Calu3 (cell line): ENCODE measurements at places on chromosomes 1 and 21.

DNA sequence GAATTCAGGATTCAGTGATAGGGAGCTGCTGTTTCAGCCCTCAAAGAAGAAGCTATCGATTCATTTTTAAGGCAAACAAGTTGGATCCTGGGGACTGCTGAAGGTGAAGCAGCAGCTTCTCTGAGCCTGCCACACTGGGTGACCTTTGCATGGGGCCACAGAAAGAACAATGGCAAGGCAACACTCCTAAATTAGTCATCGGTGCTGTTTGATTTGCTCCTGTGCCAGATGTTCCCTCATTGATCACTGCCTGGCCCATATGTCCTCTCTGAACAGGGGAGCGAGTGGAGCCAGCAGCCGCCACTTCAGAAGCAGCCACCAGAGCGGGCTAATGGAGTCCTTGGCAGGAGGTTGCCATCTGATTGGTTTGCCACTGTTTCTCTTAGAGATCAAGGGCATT lies 391.5 kb downstream of the NTNG1 start:
- no peak for DNase-seq

DNA sequence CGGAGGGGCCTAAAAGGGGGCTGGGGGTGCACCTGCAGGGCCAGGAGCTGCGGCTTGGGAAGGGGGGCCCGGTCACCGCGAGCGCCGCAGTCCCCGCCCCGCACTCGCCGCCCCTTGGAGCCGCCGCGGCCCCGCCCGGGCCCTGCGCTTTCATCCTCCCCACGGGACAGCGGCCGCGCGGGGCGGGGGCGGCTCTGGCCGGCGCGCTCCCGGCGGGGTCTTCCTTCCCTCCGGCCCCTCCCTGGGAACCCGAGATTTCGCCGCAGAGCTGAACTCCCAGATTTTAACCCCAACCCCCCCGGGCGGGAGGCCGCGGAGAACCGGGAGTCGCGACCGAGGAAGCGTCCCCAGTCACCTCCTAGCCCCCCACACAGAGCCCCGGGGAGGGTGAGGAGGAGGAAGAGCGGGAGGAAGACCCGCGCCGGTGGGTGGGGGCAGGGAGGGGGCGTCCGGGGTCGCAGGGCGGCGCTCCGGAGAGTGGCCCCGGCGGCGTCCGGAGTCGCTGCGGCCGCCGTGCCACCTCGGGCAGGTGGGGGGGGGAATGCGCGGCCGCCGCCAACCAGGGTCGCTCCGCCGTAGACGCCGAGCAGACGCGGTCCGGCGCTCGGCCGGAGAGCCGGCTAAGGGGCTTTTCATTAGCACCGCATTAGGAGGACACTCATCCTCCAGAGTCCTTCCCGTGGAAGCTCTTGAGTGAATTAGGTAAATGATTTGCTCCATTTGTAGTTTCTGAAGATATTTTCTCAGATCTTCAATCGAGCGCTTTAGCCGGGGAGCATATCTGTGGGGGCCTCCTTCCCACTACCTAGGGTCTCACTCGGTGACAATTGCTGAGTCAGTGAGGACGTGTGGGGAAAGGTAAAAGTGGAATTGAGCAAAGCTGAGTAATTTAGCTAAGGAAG lies 31.6 kb upstream of the NFIA start:
- DNase-seq: peak; percentile 43

DNA sequence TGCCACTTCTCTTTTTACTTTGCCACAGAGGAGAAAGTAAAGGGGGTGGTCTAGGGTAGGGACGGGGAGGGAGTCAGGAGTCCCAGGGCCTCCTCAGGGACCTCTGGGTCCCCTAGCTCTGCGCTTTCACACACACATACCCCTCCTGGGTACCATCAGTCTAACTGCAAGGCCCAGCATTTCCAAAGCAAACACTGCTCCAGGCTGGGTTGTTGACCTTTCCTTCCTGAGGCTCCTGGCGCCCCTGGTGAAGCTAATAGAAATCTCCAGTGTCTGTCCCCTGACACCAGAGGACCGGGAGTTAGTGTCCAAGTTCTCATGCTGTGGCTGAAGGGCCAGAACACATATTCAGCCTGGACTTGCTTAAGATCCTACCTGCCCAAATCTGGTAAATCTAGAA lies 3.9 kb downstream of the TMEM63A start:
- no peak for DNase-seq

DNA sequence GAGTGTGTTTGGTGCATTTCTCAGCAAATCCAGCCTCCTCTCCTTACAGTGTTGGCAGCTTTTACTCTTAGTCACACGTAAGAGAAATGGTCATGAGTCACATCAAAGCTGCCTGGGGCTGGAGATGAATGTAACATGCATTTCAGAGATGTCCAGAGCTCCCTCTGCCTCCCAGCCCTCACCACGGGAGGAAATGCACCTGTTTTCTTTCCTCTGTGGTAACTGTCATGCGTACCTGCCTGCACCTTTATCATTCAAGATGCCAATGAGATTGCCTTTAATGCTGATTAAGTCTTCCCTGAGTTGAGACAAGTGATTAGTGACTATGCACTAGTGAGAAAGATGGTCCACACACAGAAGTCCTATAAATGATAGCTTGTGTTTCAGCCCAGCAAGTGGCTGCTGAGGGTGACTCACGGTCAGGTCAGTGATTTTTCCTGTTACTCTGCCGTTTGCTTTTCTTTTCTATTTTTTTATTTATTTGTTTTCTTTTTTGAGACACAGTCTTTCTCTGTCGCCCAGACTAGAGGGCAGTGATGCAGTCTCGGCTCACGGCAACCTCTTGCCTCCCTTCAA lies 277.3 kb upstream of the FMN2 start:
- peak; percentile 69 for DNase-seq

DNA sequence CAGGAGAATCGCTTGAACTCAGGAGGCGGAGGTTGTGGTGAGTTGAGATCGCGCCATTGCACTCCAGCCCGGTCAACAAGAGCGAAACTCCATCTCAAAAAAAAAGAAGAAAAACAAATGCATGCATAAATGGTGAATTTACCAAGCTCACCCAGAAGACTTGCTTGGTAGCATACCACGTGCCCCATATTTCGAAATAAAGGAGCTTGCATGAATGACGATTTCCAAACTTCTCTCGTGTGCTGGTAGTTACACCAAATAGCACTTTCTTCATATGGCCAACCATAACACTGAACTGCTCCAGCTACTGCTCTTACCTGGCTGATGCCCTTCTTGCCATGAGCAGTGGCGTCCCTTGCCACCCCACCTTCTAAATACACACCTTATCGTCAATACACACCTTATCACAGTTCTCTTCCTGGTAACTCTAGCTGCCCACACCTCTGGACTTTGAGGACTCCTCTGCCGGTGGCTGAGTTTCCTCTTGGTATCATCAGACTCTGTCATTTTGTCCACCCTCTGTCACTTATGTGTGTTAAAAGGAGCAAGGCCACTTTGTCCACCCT lies 2.8 kb downstream of the DOP1B start:
- DNase-seq: no peak

- no peak for DNase-seq
Observed at GRCh38 chr1:240284656-240285414, 193.2 kb downstream of the FMN2 start.

- DNase-seq: no peak
Observed at GRCh38 chr1:178483251-178483957, 13.4 kb downstream of the CLEC20A start.

GRCh38 chr1:61247881-61248752 lies 165.8 kb downstream of the NFIA start:
- DNase-seq: no peak

GRCh38 chr1:90876101-90876500 lies 145.7 kb downstream of the ZNF644 start:
- no peak for DNase-seq

GRCh38 chr1:27318596-27318995 lies 3.4 kb upstream of the TMEM222 start:
- DNase-seq: no peak

DNA sequence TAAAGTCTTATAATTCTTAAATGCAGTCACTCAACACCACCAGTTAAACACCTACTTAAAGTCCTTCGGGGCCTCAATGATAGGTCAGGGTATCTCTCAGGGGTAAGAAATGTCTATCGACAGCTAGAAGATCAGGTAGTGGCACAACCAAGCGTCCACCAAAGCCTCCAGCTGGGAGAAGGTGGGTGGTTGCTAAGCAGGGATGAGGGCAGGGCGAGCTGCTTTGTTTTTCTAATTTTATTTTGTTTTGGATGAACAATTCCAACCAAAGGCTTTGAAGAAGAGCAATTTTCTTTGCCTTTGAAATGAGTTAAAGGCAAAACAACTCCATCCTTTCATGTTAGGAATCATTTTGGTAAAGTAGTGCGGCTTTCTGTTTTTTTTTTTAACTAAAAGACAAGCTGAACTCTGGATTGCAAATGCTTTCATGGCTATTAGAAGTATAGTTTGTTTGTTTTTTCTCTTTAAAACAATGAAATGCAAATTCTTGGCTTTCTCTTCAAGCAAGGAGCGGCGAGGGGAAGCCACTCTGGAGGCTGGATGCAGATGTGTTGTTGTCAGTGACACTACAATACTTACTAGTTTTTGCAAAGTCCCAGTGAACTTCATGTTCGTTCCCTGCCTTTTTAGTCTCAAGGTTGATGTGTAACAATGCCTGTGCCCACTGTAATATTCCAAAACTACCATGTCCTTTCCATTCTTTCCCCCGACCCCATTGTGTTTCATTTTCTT lies 106.0 kb downstream of the MRPS6 start:
- no peak for DNase-seq

DNA sequence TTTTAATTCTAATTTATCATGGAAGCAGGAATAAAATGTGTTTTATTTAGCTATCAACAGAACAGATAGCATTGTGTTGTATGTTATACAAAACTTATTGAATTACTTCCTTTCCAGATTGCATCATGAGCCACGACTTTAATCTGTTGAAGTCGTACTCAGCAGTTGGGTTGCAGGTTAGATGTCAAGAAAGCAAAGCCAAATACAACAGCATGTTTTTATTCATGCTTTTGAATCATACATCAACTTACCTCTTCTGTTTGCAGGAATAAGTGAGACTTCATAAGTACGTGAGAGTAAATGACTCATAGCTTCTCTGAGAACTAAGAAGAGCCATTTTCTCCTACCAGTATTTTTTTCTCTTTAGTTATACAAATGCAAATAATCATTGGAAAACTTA lies 110.8 kb upstream of the ADGRL4 start:
- no peak for DNase-seq

- DNase-seq: no peak
Observed at GRCh38 chr1:66137235-66137634, 344.5 kb downstream of the PDE4B start.

DNA sequence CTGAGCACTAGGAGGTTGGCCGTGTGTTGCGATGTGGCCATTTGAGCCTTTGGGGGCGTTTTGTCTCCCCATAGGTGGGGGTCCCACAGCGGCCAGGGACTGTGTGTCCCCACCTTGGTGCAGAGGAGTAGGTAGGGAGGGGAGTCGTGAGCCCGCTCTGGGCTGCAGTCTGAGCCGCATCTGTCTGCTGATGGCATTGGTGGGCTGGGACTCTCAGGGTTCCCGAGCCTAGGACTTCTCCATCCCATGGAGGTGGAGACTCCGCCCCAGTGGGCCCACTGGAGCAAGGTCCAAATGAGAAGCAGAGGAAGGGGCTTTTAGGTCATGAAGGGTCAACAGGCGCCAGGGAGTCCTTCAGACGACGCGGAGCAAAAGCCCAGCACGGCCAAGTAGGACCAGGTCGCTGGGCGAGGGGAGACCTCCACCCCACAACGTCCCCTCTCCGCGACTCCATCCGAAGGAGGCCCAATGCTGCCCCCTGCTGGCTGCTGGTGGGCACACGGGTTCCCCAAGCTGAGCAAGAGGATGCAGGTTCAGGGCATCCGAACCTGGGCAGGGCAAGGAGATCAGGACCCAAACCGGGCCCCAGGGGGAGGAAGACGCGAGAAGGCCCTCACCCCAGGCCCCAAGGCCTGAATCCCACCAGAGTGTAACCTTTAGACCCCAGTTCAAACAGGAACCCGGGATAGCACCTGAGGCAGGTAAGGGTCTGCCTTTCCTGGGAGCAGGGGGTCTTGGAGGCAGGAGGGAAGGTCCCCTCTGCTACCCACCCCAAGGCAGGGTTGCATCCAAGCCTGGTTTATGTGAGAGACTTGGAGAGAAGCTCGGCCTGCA lies 14.9 kb downstream of the TTC34 start:
- peak; percentile 42 for DNase-seq

DNA sequence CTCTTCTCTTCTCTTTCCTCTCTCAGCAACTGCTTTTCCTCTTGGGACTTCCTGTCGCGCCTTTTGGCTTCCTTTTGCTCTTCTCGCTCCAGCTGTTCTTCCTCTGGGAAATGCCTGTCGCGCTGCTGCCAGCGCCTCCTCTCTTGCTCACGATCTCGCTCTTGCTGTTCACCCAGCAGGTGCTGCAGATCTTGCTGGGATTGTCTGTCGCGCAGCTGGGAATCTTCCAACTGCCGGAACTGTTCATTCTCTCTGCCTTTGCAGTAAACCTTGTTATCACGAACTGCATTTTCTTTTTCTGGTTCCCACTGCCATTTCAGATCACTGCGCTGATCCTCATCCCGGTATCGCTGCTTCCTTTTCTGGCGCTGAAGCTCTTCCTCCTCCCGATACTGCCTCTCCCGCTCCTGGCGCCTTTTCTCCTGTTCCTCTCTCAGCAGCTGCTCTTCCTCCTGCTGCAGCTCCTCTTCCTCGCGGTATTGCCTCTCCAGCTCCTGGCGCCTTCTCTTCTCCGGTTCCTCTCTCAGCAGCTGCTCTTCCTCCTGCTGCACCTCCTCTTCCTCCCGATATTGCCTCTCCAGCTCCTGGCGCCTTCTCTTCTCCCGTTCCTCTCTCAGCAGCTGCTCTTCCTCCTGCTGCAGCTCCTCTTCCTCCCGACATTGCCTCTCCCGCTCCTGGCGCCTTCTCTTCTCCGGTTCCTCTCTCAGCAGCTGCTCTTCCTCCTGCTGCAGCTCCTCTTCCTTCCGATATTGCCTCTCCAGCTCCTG lies 5.8 kb downstream of the TCHH start:
- no peak for DNase-seq

DNA sequence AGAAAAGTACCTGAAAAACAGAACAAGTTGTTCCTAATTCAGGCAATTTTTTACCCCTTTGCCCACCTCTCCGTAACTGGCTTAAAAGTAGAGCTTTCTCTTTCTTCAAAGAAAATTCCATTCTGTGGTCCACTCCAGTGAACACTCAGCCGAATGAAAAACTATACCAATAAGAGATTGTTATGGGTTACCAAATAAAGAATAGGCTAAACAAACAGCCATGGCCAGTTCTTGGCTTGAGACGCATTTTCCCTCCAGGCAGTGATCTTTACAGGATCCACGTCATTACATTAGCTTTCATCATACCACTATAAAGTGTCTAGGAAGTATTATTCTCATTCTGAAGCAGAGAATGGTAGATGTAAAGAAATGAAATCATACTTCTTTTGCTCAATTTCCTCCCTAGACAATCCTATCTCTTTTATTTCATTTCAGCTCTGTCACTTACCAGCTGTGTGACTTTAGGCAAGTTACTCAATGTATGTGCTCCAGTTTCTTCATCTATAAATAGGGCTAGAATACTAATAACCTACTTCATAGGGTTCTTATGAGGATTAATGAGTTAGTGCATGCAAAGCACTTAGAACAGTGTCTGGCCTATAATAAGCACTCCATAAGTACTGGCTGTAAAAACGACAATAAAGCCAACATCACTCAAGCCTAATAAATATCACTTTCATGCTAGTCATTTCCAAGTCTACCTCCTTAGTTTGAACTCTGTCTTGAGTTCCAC lies 26.5 kb upstream of the TRIM45 start:
- DNase-seq: no peak
